Thyroid gland (tissue), 4 donors: ENCODE measurements at places on chromosomes 16 and 17.

DNA sequence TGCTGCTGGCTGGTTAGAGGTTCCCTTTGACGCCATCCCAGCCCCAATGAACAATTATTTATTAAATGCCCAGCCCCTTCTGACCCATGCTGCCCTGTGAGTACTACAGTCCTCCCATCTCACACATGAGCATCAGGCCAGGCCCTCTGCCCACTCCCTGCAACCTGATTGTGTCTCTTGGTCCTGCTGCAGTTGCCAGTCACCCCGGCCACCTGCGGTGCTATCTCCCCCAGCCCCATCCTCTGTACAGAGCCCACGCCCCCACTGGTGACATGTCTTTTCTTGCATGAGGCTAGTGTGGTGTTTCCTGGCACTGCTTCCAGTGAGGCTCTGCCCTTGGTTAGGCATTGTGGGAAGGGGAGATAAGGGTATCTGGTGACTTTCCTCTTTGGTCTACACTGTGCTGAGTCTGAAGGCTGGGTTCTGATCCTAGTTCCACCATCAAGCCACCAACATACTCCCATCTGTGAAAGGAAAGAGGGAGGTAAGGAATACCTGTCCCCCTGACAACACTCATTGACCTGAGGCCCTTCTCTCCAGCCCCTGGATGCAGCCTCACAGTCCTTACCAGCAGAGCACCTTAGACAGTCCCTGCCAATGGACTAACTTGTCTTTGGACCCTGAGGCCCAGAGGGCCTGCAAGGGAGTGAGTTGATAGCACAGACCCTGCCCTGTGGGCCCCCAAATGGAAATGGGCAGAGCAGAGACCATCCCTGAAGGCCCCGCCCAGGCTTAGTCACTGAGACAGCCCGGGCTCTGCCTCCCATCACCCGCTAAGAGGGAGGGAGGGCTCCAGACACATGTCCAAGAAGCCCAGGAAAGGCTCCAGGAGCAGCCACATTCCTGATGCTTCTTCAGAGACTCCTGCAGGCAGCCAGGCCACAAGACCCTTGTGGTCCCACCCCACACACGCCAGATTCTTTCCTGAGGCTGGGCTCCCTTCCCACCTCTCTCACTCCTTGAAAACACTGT is 11.3 kb downstream of the CX3CL1 start:
- DNase-seq, result no peak

GRCh38 chr16:48197294-48197693 is 41.5 kb upstream of the ABCC12 start:
- no peak for DNase-seq

DNA sequence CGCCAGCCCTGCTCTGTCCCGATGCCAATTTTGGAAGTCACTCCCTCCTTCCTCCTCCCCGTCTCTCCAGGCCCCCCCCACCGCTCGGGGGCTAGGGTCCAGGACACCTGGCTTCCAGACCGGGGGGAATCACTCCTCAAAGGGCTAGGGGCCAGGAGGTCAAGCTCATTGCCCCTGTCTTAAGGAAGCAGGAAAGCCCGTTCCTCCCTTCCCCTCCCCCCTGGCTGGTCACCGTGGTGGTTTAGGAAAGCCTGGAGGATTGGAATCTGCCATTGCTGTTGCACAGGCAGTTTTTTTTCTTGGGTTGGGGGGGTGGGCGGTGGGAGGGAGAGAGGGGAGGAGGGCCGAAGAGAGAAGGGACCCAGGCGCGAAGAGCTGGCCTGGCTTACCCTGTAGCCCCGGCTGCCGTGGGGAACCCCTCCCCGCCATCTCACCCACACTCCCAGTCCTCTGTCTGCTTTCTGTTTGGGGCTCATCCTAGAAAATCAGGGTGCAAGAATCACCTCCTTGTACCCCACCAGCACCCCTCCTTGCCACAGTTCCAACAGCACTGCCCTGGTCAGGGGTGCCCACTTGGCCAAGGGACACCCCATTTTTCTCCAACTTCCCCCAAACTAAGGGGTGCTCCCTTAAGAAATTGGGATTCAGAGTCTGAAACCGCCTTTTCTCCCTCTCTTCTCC is 2.9 kb upstream of the BCL6B start:
- DNase-seq, result peak; percentile 62

GRCh38 chr16:83029467-83029866 is 402.7 kb downstream of the CDH13 start:
- DNase-seq, result no peak

GRCh38 chr17:20961586-20961985 is 81.2 kb downstream of the USP22 start:
- no peak for DNase-seq

- DNase-seq, result peak; percentile 9
Measured at GRCh38 chr16:79328402-79329165, 272.0 kb downstream of the MAF start.

- no peak for DNase-seq
Measured at GRCh38 chr17:42342242-42343008, 45.8 kb downstream of the STAT3 start.

DNA sequence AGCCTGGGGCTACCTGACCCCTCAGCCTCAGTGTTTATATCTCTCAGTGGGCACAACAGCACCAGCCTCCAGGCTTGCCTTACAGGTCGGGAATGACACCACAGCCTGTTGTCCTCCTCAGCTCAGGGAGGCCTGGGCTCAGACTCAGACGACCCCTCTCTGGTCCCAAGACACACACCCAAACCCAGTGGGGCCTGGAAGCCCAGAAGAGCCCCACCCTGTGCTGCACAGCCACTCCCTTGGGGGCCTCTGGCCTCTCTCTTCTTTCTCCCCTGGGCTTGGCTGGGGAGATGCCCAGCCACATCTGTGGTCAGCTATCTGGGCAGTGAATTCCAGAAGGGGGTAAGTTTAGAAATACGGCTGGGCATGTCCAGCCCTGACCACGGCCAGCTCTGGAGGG is 2.4 kb downstream of the NATD1 start:
- no peak for DNase-seq

GRCh38 chr16:86631444-86631843 is 53.1 kb downstream of the FOXL1 start:
- DNase-seq, result no peak

GRCh38 chr16:64656471-64656870 is 465.4 kb downstream of the CDH11 start:
- no peak for DNase-seq

DNA sequence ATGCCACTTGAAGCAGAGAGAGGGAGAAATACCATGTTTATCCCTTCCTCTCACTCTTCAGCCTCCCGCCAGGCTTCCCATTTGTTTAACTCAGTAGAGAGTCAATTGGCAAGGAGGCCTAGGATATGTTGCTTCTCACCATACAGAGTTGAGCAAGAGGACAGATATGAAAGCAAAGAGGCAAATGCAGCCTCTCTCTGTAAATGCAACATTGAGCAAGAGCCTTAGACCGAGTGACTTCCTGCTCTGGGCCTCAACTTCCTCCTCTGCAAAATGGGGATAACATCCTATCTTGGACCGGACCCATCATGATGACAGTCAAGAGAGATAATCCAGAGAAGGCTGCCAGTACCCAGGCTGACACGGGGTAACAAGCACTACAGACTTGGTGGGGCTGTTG is 36.8 kb downstream of the SOCS1 start:
- DNase-seq, result no peak

GRCh38 chr17:48500435-48501426 is 30.1 kb downstream of the HOXB1 start:
- no peak for DNase-seq

GRCh38 chr17:1617620-1618174 is 10.9 kb downstream of the SLC43A2 start:
- no peak for DNase-seq

DNA sequence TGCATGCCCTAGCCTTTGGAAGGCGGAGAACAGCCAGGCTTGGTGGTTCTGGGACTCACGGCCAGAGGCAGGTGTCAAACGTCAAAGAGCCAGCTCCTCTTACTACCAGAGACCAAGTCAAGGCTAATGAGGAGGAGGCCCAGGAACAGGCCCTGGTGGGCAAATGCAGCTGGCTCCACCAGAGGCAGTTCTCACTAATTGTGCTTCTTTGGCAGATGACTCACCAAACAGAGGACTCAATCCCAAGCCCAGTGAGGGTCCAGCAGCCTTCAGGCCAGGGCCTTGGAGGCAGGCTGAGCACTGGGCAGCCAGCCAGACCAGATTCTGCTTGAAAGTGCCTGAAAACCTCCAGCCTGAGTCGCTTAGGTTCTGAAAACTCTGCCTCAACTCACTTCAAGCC is 336.5 kb upstream of the CDH5 start:
- no peak for DNase-seq

GRCh38 chr17:79728908-79729471 is 1.8 kb upstream of the ENPP7 start:
- DNase-seq, result no peak

DNA sequence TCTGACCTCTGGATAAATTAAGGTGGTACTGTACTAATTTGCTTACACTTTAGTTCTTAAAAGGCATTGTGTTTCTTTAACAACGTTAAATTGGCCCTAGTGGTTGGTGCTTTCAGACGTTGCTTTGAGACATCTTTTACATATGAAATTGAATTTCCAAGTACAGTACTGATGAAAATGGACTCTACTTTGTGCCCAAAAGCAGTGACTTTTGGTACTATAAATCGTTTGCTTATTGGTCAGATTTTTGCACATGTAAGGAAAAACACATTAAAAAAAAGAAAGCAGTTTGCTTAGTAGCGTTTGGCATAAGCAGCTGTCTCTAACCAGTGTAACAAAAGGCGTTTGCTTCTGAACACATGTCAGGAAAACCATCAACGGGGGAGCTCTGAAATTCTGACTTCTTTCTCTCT is 139.6 kb downstream of the CDK5R1 start:
- DNase-seq, result no peak

- DNase-seq, result peak; percentile 46
Measured at GRCh38 chr17:44147812-44148211, 6.1 kb downstream of the HROB start.

- no peak for DNase-seq
Measured at GRCh38 chr16:9536905-9537304, 445.5 kb downstream of the HAPSTR1 start.

DNA sequence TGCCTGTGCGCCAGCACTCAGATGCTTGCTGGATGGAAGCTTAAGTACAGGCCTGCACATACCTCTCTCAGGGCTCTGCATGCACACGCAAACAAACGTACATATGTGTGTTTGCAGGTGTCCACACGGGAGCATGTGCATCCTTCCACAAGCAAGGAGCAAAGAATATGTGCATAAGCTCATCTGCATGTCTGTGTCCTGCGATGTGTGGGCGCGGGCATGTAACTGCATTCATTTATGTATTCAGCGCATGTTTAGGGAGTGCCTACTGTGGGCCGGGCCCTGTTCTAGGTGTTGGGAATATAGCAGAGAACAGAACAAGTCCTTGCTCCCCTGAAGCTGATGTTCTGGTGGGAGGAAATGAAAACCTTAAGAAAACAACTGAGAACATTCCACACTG is 13.7 kb downstream of the TRPV2 start:
- DNase-seq, result no peak

DNA sequence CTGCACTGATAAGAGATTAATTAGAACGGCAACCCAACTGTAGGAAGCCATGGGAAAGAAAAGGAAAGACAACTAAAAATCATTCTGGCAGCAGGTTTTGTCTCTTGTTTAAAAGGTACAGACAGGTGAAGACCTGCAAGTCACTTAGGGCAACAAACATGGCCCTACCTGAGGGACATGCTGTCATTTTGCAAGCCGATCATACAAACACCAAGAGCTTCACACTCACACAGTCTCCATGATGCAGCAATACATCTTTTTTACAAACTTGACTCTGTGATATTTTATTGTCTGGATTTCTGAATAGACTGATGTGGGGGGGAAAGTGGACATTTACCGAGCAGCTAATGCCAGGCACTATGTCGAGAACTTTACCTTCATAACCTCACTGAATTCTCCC is 101.8 kb downstream of the PARN start:
- no peak for DNase-seq

- no peak for DNase-seq
Measured at GRCh38 chr17:4635823-4636375, 5.6 kb downstream of the ALOX15 start.

- DNase-seq, result no peak
Measured at GRCh38 chr17:17201907-17202306, 4.2 kb downstream of the PLD6 start.

- DNase-seq, result no peak
Measured at GRCh38 chr17:4425398-4425797, 8.3 kb upstream of the SPNS3 start.

DNA sequence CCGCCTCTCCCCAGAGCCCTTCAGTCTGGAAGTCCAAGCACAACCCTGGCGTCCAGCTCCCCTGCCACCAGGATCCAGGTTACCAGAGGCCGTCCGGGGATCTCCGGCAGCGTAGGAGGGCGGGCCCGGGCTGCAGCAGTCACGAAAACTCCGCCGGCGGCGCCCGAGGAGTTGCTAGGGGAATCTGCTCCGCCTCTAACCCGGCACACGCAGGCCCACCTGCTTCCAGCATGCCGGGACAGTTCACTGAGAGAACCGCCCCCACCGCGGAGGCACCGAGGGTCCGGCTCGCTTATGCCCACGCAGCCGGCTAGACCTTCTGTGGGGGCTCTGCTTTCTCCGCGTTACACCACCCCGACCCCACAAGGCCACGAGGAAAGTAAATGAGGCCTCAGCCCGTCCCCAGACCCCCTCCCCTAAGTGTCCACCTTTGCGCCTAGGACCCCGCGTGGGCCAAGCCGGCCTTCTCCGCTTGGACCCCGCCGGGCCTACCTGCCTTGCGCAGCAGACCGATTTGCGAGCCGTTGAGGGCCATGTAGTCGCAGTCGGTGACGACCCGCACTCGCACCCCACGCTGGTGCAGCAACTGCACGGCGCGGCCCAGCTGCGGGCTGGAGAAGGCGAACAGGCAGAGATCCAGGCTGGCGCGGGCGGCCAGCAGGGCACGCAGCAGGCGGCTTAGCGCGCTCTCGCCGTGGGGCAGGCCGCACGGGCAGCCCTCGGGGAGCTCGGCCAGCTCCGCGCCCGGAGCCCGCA is 587 bp downstream of the PLD6 start:
- peak; percentile 76 for DNase-seq

GRCh38 chr16:74874912-74875546 is 100.4 kb upstream of the FA2H start:
- DNase-seq, result peak; percentile 86

DNA sequence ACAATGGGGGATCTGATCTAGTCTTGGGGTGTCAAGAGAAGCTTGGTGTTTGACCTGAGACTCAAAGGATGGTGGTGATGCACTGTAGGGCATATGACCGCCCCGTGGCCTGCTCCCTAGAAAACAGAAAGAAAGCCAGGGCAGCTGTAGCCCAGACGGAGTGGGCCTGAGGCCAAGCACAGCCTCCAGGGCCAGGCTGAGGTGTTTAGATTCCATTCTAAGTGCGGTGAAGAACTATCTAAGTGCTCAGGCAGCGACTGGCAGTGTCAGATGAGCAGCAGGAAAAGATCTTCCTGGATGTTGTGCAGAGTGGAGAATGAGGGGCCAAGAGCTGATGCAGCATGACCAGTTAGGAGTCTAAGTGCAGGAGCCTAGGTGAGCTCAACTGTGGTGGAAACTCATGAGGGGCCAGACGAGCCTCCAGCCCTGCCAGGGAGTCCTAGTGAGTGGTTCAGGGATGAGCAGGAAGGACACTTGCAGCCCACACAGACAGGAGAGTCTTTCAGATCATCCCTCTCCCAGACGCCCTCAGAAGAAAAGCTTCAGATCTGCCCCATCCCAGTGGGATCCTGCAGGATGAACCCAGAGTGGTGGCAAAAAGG is 314.2 kb upstream of the CCL2 start:
- DNase-seq, result no peak
